Esophagus muscularis mucosa (tissue), 4 donors: ENCODE measurements at places on chromosomes 2 and 18. TPM values are rescaled to one million over a fixed set of nuclear protein-coding genes. Genes with fewer than 3 reads are reported as not detected.

DNA sequence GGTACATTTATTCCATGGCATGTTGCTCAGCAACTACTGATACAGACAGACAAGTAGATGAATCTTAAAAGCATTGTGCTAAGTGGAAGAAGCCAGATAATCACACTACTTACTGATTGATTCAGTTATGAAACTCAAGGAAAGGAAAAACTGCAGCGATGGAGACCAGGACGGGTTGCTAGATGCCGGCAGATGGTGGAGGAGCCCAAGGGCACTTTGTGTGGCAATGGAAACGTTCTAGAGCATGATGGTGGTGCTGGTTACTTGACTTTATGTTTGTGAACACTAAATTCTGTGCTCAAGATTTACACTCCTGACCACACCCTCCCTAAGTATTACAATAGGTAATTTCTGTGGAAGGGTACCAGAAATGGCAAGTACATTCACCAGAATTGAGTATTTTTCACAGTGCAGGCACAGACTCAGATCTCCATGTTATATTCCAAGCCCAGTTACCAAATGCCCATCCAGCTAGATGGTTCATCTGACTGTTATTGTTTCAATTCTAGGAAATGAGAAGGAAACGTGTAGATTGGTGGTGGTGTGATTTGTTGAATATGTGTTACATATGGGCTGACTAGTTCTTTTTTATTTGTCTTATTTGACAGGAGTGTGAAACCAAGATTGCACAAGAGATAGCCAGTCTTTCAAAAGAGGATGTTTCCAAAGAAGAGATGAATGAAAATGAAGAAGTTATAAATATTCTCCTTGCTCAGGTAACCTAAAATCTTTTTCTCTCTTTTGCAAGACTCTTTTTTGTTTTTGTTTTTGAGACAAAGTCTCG, 55.1 kb downstream of the RALBP1 start:
- peaks cover 8% of the 10 kb centered on the region for H3K4me1 ChIP-seq
- DNase-seq = no peak
- H3K27me3 ChIP-seq = no peaks in the 10 kb centered on the region
- no peak overlapping the region for H3K4me3 ChIP-seq
- no peak overlapping the region for H3K27ac ChIP-seq
- H3K36me3 ChIP-seq = peaks cover 74% of the 10 kb centered on the region

DNA sequence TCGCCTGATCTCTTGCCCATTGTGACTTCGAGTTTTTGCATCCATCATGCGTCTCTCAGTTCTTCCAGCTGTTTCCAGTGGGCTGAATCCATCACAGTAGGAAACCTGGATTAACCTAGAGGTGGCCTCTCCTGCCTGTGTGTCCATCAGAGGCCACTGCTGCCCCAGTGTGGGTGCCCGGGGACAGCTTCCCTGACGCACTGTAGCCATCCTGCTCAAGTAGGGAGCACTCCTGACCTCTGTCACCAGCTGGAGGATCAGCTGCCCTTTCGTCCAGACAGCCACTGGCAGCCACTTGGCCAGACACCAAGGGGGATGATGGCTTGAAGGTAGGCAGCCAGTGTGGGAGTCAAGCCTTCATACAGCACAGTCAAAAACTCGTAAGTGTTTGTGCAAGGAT, 36.9 kb upstream of the LBH start:
- no peak for DNase-seq
- no peak overlapping the region for H3K4me3 ChIP-seq
- no peaks in the 10 kb centered on the region for H3K4me1 ChIP-seq
- no peaks in the 10 kb centered on the region for H3K27me3 ChIP-seq
- H3K27ac ChIP-seq = no peak overlapping the region

GRCh38 chr2:151973013-151973900, 125.6 kb downstream of the CACNB4 start:
- H3K27ac ChIP-seq = no peak overlapping the region
- DNase-seq = no peak
- no peaks in the 10 kb centered on the region for H3K27me3 ChIP-seq
- no peaks in the 10 kb centered on the region for H3K36me3 ChIP-seq

DNA sequence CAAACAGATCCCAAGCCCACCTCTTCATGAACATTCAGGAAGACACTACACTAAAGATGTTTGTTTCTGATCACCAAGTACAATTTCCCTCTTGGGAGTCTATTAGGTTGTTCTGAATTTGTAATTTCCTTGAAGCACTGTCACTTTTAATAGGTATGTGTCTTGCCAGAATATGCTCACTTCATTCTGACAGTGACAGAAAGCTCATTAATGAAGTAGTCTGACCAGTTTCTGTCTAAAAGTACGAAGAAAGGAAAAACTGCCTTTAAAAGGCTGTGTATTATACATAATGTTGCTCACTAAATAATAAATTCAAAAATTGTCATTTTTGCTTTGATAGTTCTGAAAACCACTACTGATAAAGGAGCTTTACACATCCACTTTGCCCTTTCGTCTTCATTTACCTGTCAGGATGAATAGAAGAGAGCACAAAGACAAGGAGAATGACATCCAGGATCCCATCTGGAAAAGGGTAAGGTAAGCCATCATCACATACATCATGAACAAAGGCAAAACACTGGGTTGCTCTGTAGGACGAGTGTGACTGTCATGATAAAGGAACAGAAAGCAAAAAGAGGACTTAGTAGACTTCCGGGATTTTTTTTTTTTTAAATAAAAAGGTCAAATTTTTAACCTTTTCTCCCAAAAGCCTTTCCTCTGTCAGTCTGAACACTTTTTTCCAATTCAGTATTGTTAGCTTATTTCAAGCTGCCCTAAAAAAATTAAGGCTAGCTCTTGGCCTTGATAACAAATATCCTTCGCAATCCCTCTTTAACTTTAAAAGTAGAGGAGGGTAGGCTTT, 103.4 kb downstream of the METTL8 start:
- H3K27me3 ChIP-seq = no peaks in the 10 kb centered on the region
- DNase-seq = no peak
- H3K27ac ChIP-seq = no peak overlapping the region

- H3K4me3 ChIP-seq = no peak overlapping the region
- H3K27me3 ChIP-seq = peaks cover 27% of the 10 kb centered on the region
- no peak overlapping the region for H3K27ac ChIP-seq
- H3K4me1 ChIP-seq = peaks cover 9% of the 10 kb centered on the region
- no peaks in the 10 kb centered on the region for H3K36me3 ChIP-seq
- peak; percentile 66 for DNase-seq
Measured at GRCh38 chr2:239688122-239688681, 287.4 kb upstream of the HDAC4 start.

GRCh38 chr2:239668651-239669050, 267.8 kb upstream of the HDAC4 start:
- H3K4me3 ChIP-seq = no peak overlapping the region
- H3K36me3 ChIP-seq = no peaks in the 10 kb centered on the region

DNA sequence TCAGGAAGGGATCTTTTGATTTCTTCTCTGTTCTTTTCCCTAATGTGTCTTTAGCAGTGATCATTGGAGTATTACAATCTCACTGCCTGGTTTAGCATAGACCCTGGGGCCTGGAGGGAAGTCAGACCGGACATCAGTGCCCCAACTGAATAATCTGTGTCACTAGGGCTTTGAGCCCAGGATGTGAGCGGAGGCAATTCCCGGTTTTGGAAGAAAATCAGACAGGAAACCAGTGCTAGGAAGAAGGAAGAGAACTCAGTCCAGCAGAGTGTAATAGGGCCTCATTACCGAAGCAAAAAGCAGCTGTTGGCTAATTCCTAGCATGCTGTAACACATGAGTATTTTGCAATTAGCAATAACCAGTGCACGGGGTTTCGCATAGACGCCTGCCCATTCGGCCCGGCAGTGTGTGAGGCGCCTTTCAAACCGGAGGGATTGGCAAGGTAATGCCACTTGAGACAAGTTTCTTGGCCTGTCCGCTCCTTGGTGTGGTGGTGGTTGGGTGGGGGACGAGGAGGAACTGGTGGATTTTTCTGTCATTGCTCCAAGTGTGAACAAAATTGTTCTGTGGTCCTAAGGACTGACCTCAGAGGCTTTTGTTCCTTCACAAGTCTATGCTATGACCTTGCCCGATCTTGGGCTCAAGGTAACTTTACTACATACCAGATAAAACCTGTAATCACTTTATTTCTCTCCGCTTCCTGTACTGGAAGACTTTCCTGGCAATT, 2.8 kb downstream of the FOSL2 start:
- H3K27me3 ChIP-seq = no peaks in the 10 kb centered on the region
- peaks cover 44% of the 10 kb centered on the region for H3K36me3 ChIP-seq
- peak overlapping the region; percentile 98 for H3K4me3 ChIP-seq
- no peak for DNase-seq
- H3K27ac ChIP-seq = peak overlapping the region; percentile 99

DNA sequence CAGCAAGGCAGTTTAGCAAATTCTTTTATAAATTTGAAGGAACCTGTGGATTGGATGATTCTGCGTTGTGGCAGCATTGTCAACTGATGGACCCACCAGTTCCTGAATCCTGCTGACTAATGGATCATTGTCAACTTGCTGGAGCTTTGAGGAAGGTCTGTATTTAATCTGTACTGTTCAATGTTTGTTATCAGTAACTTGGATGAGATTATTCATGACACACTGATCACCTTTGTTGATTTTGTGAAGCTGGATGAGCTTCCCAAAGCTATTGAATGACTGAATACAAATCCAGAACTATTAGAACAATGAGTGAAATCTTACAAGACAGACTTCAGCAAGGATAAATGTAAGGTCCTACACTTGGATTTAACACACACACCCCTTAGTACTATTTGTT, 101.3 kb downstream of the AQP4 start:
- H3K27me3 ChIP-seq = no peaks in the 10 kb centered on the region
- H3K27ac ChIP-seq = no peak overlapping the region
- H3K4me1 ChIP-seq = no peaks in the 10 kb centered on the region
- DNase-seq = no peak
- no peak overlapping the region for H3K4me3 ChIP-seq

DNA sequence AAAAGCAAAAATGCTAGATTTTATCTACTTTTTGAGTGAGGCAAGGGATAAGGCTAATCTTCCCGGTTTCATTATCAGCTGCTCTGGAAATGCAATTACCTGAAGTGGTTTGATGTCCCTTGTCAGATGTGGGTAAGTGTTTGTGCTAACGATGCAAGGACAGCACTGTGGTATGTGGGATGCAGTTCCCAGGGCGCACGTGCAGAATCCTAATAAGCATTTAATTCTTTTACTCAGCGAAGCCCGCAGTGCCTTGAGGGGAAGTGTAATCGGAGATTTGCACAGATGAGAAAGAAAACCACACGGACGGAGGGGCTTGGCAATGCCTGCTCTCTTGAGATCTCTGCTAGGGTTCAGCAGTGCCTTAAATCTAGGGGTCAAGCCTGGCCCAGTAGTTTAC, 108.5 kb upstream of the LYPD6 start:
- DNase-seq = no peak
- peaks cover 5% of the 10 kb centered on the region for H3K4me1 ChIP-seq
- H3K36me3 ChIP-seq = no peaks in the 10 kb centered on the region
- no peak overlapping the region for H3K27ac ChIP-seq
- H3K27me3 ChIP-seq = no peaks in the 10 kb centered on the region
- no peak overlapping the region for H3K4me3 ChIP-seq

DNA sequence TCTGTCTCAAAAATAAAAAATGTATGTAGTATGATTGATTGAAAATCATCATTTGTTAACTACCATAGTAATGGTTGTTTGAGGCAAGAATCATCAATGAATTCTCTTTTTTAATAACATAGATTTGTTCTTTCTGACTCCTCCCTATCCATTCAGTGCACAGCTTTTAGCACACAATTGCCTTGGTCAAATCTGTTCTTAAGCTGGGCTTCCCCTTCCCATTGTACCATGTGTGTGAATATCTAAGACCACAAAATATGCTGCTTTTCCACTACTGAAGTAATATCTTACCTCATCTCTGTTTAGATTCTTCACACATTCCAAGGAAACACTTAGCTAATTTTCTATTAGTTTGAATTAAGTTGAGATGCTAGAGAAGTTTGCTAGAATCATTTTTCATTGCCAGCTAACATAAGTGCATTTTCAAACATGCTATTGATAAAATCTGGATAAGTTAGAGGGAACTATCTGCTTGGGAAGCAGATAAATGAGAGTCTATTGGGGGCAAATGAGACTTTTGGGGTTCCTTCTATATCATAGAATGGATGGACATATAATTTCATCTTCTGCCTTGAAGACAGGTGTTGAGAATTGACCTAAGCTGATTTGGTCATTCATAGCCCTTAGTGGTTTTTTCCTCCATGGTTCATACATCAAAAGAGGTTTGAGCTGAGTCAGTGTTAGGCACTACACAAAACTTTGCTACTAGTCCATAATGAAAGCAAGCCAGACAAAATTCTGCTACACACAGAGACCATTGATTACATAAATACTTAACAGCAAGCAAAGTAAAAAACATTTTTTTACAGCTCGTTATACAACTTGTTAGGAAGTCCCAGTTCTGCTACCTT, 231.9 kb downstream of the PLCL1 start:
- no peak overlapping the region for H3K4me3 ChIP-seq
- no peaks in the 10 kb centered on the region for H3K27me3 ChIP-seq
- no peak overlapping the region for H3K27ac ChIP-seq

GRCh38 chr18:48821251-48821590, 129.5 kb downstream of the SMAD7 start:
- H3K27ac ChIP-seq = no peak overlapping the region
- peaks cover 12% of the 10 kb centered on the region for H3K4me1 ChIP-seq
- H3K4me3 ChIP-seq = no peak overlapping the region
- no peaks in the 10 kb centered on the region for H3K27me3 ChIP-seq
- DNase-seq = no peak

GRCh38 chr2:241142063-241142462, 7.2 kb downstream of the PASK start:
- H3K27me3 ChIP-seq = no peaks in the 10 kb centered on the region
- H3K4me1 ChIP-seq = no peaks in the 10 kb centered on the region
- no peak overlapping the region for H3K4me3 ChIP-seq
- DNase-seq = no peak

DNA sequence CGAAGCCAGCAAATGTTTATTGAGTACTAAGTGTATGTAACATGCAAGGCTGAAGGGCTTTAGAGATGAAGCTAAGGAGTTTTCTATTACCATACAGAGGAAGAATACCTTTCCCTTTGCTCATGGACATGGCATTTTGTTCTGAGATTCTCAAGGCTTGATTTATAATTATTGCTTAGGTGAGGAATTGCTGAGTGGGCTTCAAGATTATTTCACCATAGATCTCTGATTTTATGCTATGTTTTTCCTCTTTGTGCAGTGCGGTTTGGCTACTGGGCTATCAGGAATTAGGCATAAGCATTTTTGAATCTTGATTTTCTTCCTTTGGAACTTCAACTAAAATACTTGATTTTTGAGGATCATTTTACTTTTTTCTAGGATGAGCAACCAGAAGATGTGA, 42.5 kb downstream of the VRK2 start:
- H3K27ac ChIP-seq = no peak overlapping the region
- H3K27me3 ChIP-seq = no peaks in the 10 kb centered on the region
- no peak for DNase-seq
- H3K4me3 ChIP-seq = no peak overlapping the region
- H3K36me3 ChIP-seq = peaks cover 19% of the 10 kb centered on the region

XRCC5 gene
- 140 TPM for total RNA-seq

SLC9A4 gene
- not detected for total RNA-seq

MEIS1 gene
- total RNA-seq = 166 TPM

SLC38A11 gene
- total RNA-seq = 11.6 TPM
